ENCODE measurements at places on chromosomes 5 and 9. TPM values are rescaled to one million over a fixed set of nuclear protein-coding genes. Genes with fewer than 3 reads are reported as not detected.

GDNF gene
- 5.8 TPM for total RNA-seq

FAM81B gene
- not detected for total RNA-seq

GRCh38 chr9:15317836-15318235 lies 10.8 kb upstream of the TTC39B start:
- peak; percentile 45 for DNase-seq

DNA sequence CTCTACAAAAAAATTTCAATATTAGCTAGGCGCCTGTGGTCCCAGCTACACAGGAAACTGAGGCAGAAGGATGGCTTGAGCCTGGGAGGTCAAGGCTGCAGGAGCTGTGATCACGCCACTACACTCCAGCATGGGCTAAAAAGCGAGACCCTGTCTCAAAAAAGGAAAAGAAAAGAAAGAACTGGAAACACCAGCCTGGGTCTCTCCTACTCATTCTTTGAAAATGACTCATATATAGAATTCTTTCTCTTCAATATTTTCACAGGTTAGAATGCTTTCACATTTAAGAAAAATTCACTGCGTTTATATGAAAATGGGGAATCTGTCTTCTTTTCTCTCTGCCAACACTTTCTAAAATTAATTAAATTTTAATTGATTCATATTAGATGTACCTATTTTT lies 115.6 kb downstream of the TRPM6 start:
- no peak for DNase-seq

- DNase-seq: no peak
Measured at GRCh38 chr5:135019314-135019713, 14.7 kb downstream of the PITX1 start.

LIX1 gene
- not detected for total RNA-seq

DNA sequence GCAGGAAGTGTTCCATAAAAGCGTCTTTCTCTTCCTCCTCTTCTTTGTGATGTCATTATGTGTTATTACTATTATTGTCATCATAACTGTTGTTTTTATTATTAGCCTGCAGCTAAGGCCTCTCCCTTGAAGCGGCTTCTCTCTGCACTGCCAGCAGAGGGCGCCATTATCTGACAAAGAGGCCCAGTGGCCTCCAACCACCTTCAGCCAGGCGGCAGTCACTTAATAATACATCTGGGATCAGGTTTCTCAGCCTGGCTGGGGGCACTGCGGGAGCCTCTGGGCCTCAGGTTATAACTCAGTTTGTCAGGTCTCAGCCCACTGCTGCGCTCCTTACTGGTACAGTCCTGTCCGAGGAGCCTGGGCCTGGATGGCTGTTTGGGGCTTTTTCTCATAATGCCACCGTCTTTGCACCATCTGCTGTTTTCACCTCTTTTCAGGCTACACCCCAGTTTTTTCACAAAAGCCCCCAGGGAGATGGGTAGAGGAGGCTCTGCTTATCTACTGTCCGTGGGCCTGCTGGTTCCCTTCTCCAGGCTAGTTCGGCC lies 281.9 kb downstream of the NSG2 start:
- peak; percentile 81 for DNase-seq

- DNase-seq: peak; percentile 35
Measured at GRCh38 chr9:136981588-136982231, 1.1 kb upstream of the LCNL1 start.

DNA sequence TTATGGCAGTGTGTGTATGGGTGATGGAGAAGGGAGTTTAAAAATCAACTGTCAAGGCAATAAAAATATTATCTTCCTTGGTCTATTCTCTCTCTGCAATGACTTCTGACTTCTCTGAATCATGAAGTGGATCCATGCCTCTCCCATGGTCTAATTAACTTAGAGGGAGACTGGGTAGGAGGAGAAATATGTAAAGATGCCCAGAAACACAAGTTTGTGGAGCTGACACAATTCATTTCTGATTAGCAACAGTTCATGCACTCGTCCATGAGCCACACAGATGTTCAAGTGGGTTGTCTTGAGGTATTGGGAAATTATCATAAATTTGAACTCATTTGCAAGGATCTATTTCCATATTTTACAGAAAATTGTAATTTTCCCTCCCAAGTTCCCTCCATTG lies 38.1 kb downstream of the INSYN2B start:
- DNase-seq: no peak

DNA sequence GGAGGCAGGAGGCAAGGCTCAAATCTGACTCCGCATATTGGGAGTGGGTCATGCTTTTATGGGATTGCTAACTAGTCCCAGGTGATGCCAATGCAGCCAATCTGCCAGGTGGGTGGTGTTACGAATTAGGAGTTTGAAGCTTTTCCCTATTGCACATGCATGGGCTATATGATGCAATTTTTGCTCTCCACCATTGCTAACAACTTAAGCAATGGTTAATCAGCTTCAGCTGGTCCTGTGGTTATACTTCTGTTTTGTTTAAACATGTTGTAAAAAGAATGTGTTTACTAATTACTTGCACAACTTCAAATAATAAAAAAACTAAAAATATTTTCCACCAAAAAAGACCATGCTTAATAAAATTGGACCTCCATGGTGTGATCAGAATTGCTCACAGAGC lies 55.7 kb downstream of the SHC3 start:
- no peak for DNase-seq

- no peak for DNase-seq
Measured at GRCh38 chr9:88015606-88016005, 41.3 kb upstream of the CDK20 start.

GRCh38 chr9:89166852-89167251 lies 11.8 kb downstream of the SHC3 start:
- DNase-seq: no peak

DNA sequence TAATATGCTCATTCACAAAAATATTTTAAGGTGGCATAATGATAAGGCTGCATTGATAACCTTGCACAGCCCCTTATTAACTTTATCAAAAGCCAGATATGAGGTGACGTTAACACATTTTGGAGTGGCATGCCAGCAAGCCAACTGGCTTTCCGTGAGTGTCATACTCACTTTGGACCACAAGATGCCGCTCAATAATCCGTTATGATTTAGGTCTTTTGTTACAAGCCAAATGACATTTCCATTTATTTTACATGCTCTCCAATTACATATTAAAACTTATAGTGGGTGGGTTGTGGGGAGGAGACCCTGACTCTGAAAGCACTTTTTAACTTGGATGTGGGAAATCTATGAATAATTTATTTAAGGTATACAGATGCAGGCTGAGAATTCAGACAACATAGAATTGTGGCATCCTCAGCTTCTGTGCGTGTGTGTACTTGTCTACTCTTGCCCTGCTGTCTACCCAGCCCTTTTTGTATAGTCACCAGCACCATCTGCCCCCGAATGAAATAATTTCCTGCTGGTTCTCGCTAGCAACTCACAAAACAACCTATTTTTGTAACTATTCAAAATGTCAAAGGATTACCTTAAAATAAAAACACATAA lies 305.1 kb downstream of the PSAT1 start:
- peak; percentile 52 for DNase-seq

- peak; percentile 51 for DNase-seq
Measured at GRCh38 chr9:87564791-87565241, 67.1 kb downstream of the DAPK1 start.

DNA sequence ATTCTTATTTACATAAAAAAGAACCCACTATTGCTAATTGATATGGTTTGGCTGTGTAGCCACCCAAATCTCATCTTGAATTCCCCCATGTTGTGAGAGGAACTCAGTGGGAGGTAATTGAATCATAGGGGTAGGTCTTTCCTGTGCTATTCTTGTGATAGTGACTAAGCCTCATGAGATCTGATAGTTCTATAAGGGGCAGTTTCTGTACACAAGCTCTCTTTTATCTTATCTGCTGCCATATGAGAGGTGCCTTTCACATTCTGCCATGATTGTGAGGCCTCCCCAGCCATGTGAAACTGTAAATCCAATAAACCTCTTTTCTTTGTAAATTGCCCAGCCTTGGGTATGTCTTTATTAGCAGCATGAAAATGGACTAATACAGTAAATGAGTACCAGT lies 58.2 kb upstream of the PRR16 start:
- DNase-seq: no peak

- no peak for DNase-seq
Measured at GRCh38 chr5:172371684-172372083, 82.6 kb downstream of the SH3PXD2B start.

DNA sequence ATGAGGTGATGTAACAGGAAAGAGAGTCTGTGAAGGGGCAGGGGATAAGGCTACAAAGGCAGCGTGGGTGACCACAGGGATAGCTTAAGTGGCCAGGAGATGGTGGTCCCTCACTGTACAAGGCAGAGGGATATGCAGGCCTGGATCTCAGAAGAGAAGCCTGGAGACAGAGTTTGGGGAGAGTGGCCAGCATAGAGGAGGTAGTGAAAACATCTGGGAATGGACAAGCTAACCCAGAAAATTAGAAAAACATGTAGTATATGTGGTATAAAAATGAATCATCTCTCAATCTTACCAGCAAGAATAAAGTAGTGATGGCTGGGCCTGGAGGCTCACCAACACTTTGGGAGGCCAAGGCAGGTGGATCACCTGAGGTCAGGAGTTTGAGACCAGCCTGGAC lies 349.2 kb upstream of the KLF4 start:
- no peak for DNase-seq

SH2D3C gene
- not detected for total RNA-seq

GRCh38 chr5:170277867-170278281 lies 19.7 kb downstream of the LCP2 start:
- no peak for DNase-seq

DNA sequence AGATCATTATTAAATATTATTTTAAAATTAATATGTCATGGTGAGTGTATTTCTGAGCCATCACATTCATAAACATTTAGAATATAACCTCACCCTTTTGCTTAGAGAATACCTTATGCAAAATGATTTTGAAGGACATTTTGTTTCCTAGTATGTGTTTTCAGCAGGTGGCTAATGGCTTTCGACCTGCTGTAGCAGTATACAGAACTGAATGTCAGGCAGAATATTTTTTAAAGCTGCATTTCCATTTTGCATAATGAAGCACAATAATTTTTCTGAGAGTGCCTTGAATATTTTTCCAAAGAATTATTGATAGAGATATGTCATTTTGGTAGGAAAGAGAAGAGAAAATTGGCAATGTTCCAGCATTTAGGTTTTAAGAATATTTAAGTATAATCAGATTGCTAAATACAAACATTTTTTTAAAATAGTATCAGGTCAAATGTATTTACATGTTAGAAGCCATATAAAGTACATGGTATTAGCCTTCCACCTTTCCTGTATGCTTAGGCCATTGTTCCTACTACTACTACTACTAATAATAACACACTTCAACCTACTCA lies 42.3 kb downstream of the PAM start:
- no peak for DNase-seq

GRCh38 chr9:24590432-24590831 lies 44.7 kb upstream of the IZUMO3 start:
- no peak for DNase-seq

GRCh38 chr5:1262381-1262780 lies 32.5 kb downstream of the TERT start:
- DNase-seq: no peak

DNA sequence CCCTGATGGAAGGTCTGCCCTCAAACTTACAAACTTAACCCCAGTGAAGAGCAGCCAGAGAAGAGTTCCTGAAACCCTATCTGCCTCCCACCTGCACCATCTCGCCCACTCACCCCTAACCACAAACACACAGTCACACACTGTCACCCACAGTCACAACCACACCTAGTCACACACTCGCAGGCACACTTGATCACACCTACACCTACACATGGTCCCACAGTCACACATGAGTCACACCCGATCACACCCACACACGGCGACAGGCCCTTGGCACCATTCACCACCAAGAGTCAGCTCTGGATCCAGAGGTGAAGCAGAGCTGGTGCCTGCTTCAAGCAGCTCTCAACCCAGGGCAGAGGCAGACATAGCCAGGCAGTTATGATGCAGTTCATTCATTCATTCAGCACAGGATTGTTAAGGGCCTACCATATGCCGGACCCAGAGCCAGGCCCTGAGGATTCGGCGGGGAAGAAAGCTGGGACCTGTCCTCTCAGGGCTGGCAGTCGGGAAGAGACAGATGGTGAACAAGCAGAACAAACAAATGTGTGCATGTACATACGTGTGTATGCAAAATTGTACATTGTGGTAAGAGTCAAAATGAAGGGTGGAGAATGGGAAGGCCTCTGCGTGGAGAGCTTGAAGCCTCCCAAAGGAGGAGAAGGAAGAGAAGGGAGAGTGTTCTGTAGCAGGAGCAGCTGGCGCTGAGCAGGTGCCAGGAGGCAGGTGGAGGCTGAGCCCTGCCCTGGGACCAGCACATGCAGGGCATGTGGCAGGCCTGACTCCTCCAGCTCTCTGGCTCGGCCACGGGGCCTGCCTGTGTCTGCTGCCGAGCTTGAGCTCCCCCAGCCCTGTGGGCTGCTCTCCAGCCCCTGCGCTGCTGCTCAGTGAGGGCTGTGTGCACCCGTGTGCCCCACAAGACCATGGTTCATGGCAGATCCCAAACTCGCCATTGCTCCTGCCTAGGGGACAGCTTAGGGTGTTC lies 6.4 kb downstream of the TSPAN17 start:
- DNase-seq: no peak

- DNase-seq: no peak
Measured at GRCh38 chr5:147971472-147971871, 65.1 kb upstream of the C5orf46 start.

Measured in SJSA1 (cell line).